ENCODE measurements at places on chromosomes 7 and 10.

DNA sequence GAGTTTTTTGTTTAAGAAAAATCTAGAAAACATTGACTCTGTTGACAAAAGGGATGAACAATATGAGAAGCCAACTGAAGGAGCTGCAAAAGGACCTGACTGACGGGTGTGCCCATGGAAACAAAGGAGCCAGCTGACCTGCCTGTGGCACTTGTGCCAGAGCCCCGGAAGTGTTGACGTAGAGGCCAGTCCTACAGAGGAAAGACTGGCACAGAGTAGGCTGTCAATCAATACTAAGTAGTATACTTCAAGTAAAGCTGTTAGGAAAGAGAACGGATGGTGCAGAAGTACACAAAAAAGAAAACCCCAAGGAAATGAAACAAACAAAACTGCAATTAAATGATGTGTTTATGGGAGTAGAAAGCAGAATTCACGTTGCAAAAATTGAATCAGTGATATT lies 19.0 kb upstream of the ABI1 start:
- no peak for DNase-seq

DNA sequence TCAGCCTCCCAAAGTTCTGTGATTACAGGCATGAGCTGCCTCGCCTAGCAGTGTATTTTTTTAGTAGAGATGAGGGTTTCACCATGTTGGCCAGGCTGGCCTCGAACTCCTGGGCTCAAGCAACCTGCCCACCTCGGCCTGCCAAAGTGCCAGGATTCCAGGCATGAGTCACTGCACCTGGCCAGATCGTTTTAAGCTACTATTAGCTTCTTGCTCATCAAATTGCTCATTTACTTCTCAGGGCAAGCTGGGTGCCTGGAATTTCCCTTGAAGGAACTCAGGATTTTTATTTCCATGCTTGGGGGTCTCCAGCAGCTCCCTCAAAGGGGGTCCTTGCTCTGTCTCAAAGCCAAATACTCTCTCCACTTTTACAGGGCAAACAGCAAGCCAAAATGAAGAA lies 798.0 kb upstream of the AUTS2 start:
- no peak for DNase-seq

- DNase-seq, result no peak
These were observed 22.1 kb upstream of the NPVF start for GRCh38 chr7:25250386-25250785.

- DNase-seq, result peak; percentile 28
These were observed 10.8 kb upstream of the PPP1R3C start for GRCh38 chr10:91643700-91644099.

- no peak for DNase-seq
These were observed 48.5 kb upstream of the KCNMA1 start for GRCh38 chr10:77686096-77686495.

- DNase-seq, result no peak
These were observed 176.0 kb upstream of the AKR1E2 start for GRCh38 chr10:4649886-4650508.

GRCh38 chr10:121956111-121957061 lies 18.6 kb downstream of the NSMCE4A start:
- no peak for DNase-seq

DNA sequence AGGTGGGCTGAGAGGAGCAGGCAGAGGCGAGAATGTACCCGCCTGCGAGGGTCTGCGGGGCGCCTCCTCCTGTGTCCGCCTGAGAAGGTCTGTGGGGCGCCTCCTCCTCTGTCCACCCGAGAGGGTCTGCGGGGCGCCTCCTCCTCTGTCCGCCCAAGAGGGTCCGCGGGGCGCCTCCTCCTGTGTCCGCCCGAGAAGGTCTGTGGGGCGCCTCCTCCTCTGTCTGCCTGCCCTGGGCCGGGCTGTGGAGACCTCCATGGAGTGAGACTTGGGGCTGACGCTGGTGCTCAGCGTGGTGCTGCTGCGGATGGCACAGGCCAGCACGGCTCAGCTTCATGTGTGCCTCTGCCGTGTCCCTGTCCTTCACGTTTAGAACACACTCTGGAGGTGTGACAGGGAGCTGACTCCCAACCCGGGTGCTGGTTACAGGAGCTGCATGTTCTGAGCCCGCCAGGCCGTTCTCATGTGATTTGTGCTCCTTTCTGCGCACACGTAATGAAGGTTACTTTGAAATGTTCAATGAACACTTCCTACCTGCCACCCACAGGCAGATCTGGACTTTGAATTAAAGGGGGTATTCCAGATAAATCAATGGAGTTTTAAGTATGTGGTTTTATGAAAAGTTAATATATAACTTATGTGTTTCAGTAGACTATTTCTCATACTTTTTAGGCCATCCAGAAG lies 20.5 kb upstream of the GET4 start:
- DNase-seq, result no peak

DNA sequence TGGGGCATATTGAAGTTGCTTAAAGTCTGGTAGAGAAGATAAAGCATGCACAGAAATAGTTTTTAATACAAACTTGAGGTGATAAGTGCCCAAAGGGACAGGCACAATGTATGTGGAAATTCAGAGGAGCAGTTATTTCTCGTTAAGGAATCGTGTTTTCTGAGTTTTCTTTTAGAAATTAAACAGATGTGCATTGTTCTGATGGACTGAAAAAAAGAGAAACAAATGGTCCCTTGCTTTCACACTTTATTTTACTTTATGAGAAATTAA lies 45.6 kb downstream of the CNNM2 start:
- DNase-seq, result no peak

DNA sequence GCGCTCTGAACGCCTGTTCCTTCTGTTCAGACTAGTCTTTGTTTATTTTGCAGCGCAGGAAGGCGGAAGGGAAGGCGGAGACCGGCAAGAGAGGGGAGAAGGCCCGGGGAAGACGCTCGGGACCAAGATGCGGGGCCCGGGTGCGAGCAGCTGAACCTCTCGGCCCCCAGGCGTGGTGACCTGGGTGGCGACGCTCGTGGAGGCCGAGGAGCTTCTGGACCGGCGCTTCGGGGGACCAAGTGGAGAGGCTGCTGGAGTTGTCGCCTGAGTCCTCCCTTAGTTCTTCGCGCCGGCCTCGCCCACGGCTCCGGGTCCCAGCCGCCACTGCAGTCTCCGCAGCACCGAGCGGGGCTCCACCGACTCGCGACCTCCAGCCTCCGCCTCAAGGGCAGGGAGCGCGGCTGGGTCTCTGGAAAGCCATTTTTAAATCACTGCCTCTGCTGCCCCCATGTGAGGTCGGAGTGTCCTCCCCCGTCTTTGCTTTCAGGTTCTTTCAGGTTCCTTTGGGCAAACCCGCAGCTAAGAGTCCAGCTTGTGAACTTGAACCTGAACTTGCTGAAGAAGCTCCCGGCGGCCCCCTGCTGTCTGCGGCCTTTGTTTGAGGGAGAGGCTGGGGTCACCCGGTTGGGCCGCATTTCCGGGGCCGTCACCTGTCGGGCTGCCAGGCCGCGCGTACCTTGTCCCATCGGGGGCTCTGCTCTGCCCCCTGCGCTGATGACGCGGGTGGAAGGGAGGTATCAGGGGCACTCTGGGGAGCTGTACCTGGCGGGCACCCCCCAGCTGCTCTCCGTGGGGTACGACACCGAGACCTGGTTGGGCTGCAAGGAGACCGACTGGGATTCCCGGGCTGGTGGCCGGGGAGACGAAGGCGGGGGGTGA lies 136.0 kb downstream of the KIF20B start:
- DNase-seq, result peak; percentile 32

- DNase-seq, result peak; percentile 30
These were observed 13.9 kb downstream of the TRIM8 start for GRCh38 chr10:102657984-102658724.

- DNase-seq, result no peak
These were observed 121.4 kb upstream of the CHST15 start for GRCh38 chr10:124214610-124215375.

- no peak for DNase-seq
These were observed 92.6 kb upstream of the KIF5B start for GRCh38 chr10:32148864-32149251.

- DNase-seq, result no peak
These were observed 96.1 kb upstream of the MKLN1 start for GRCh38 chr7:131231381-131232220.

DNA sequence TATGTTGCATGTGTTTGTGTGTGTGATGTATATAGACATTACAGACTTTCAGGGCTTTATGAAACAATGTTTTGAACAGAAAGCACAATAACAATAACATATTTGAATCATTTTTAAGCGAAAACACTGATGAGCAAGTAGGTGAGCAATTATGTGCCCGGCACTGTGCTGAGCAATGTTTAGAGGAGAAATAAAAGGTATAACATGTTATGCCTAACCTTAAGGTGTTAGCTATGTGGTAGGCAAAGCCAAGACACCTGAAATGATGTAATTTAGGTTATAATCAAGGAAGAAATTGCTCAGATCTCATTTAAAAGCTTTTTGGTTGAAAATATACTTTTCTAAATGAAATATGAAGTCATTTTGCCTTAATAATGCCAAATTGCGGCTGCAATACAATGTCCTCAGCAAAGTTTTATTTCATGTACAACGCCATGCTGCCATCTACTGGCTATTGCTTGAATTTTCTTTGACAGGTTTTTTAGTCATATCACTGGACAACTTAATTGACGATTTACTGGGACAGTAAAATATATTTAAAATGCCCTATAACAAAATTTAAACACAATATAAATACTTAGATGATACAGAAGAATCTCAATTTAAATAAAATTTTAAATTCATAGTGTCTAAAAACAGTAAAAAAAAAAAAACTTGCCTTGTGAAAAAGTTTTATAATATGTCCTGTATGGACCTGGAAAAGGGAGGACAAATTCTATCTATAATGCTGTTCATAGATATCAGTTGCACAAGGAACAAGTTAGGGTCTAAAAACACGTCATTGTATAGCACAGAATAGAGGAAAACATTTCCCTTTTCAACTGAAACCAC lies 131.1 kb upstream of the CDK1 start:
- DNase-seq, result no peak

GRCh38 chr10:15620836-15621515 lies 98.7 kb downstream of the ITGA8 start:
- no peak for DNase-seq

GRCh38 chr10:20299034-20299736 lies 483.0 kb downstream of the PLXDC2 start:
- no peak for DNase-seq

DNA sequence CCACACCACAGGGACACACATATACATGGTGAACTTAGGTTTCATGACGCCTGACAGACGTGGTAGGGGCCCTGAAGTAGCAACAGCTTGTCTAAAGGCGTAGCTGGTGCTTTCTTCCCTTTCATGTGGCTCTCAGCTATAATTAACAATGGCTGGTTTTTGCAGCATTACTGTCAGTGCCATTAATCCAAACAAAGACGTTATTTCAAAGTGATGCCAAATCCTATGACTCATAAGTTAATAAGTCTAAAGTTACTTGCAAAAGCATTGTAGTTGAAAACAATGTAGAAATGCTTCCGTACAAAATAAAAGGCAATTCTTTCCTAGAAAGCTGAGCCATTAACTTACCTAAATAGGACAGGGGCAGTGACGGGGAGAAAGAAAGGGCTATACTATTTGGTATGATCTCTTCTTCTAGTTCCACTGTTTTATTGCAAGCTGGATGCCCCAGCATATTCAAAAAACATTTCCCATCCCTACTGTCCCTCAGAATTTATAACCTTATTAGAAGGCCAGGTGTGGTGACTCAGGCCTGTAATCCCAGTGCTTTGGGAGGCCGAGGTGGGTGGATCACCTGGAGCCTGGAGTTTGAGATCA lies 105.4 kb downstream of the ODAD2 start:
- no peak for DNase-seq

- DNase-seq, result no peak
These were observed 9.9 kb upstream of the ARHGAP22 start for GRCh38 chr10:48614481-48615390.

DNA sequence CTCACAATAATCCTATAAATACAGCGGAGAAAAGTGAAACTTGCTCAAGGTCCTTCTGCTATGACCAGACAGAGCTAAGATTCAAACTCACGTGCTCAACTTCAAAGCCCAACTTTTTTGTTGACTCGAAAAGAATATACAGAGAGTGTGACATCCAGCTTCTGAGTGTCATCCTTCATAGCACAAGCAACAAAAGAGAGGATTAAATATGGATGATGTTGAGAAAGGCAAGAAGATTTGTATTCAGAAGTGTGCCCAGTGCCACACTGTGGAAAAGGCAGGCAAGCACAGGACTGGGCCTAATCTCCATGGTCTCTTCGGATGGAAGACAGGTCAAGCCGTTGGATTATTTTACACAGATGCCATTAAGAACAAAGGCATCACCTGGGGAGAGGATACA lies 2.1 kb upstream of the FAM3C start:
- DNase-seq, result no peak

DNA sequence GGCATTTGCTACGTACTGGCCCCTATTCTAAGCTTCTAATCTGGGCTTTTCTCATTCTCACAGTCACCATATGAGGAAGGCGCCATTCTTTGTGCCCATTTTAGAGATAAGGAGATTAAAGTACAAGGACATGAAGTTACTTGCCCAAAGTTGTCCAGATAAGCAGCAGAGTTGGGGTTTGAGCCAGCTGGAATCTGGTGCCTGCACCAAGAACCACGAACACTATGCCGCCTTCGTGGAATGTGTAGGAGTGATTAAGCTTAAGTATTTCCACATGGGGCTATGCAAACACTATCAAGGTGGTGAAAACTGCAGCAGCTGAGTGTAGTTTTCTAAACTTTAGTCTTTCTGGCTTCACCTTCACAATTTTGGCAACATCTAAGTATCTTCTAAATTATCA lies 342.7 kb upstream of the ETV1 start:
- no peak for DNase-seq

DNA sequence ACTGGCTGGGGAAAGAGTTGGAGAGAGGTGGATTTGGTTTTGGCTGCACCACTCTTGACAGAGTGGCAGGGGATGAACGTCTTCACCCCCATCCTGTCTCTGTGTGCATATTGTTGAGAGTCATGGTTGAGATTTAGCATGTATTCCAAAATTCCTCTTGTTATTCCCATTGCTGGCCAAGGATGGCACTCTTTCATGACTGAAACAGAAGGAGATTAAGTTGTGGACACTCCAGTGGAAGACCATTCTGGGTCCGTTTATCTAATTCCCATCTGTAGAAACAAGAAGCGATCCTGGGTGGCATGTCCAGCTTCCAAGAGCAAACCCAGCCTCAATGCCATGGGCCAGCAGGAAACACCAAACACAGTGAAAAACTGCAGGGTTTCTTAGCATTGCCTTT lies 469.0 kb upstream of the IGFBP3 start:
- DNase-seq, result no peak

- peak; percentile 81 for DNase-seq
These were observed 587 bp downstream of the HOXA10 start for GRCh38 chr7:27173511-27173955.

GRCh38 chr7:68424658-68425297 lies 1173.5 kb upstream of the AUTS2 start:
- DNase-seq, result no peak

DNA sequence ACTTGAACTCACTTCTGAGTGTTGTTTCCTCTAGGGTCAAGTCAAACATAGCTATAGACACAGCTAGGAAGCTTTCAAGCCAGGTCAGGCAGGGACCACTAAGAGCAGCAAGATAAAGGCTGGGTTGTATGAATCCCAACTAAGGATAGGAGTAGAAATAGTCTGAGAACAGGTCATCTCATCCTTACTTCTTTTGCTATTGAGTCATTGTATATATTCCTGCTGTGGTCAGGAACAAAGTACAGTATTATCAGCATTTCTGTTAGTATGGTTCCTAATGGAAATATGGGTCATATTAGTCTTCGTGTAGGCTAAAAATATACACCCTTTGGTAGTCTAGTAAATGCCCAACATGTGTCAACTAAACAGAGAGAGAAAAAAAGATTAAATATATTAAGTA lies 145.3 kb downstream of the BTAF1 start:
- DNase-seq, result no peak
